ENCODE measurements at places on chromosomes 7 and 10.

GRCh38 chr10:45227456-45227855 lies 88.0 kb downstream of the OR13A1 start:
- DNase-seq, result no peak

GRCh38 chr7:120988591-120989256 lies at the start of gene CPED1:
CPED1 (plus strand) TSS chr7:120988711; CDS start chr7:120989622, 911 bp downstream.
- DNase-seq, result peak; percentile 74

- DNase-seq, result no peak
Measured at GRCh38 chr7:104414216-104414615, 85.8 kb downstream of the LHFPL3 start.

- DNase-seq, result no peak
Measured at GRCh38 chr10:98020254-98020653, 10.2 kb downstream of the CRTAC1 start.

DNA sequence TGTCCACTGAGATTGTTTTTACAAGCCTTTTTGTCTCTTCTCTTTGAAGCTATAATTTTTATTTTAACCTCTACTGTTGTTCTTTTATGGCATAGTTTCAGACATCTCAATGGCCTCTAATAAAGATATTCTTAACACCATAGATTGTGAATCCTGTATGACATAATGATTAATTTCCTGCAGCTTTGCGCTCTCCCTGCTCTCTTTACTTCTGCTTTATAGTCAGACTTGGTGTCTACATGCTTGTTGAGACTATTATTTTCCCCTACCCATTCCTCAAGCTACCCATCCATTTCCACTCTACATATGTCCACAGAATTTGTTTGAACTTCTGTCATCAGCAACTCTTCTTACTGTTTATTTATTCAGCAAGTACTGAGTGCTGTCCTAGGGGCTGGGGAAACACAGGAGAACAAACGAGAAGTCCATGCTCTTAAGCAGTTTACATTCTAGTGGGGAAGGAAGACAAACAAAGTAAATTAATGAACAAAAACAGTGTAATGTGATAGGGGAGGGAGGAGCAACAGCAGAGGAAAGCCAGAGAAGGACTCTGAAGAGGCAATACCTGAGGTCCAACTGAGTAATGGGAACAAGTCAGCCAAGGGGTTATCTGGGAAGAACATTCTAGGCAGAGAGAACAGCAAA lies 110.1 kb downstream of the CDK14 start:
- DNase-seq, result no peak

GRCh38 chr10:131930150-131930549 lies 29.3 kb downstream of the PPP2R2D start:
- DNase-seq, result no peak

DNA sequence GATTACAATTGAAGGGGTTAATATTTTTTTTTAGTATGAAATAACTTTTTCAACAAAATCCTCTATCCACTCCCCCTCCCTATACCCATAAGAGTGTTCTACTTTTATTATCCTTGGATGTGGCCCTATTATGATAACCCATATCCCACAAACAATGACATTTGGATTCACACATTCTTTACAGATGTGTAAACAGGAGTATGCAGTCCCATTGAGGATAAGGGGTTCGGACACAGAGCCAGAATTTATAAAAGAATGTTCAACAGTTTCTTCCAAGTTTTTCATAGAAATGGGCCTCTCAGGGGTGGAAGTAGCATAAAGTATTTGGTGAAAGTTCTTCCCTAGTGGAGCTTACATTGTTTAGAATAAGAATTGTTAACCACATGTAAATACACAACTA lies 16.1 kb upstream of the PCLO start:
- no peak for DNase-seq

DNA sequence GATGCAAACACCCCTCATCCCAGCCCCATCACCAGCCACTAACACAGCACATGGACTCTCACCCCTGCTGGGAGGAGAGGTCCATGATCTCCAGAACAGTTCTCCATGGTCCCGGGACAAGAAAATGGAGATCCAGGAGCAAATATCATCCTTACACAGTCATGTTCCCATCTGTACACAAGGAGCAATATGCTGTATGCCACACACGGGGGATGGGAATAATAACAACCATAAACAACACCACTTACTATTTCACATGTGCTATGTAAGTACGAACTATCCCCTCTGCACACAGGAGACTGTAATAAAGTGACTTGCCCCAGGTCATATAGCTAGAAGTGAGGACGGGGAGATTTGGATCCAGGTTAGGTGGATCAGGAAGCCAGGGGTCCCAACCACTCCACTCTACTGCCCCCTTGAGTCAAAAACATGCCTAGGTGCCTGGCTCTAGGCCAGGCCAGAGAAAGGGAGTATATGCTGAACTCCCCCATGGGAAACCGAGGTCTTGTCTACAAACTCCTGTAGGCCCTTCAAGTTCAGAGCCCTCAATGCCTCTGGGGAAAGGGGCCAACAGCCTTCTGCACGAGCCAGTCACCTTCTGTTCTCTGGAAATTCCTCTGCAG lies 34.1 kb downstream of the LRRC20 start:
- DNase-seq, result no peak

- no peak for DNase-seq
Measured at GRCh38 chr10:80487791-80488538, 33.9 kb downstream of the TSPAN14 start.

DNA sequence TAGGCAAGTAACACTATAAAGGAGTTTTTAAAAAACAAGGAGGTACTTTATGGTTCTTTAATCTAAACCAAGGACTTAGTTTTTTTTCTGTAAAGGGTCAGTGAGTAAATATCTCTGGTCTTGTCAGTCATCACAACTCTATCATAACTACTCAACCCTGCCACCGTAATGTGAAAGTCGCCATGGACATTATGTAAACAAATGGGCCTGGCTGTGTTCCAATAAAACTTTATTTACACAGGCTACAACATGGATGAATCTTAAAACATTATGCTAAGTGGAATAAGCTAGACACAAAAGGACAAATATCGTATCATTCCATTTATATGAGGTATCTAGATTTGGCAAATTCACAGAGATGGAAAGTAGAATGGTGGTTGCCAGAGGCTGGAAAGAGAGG lies 60.8 kb upstream of the SP4 start:
- no peak for DNase-seq

- no peak for DNase-seq
Measured at GRCh38 chr7:4765776-4766490, 9.5 kb upstream of the AP5Z1 start.

DNA sequence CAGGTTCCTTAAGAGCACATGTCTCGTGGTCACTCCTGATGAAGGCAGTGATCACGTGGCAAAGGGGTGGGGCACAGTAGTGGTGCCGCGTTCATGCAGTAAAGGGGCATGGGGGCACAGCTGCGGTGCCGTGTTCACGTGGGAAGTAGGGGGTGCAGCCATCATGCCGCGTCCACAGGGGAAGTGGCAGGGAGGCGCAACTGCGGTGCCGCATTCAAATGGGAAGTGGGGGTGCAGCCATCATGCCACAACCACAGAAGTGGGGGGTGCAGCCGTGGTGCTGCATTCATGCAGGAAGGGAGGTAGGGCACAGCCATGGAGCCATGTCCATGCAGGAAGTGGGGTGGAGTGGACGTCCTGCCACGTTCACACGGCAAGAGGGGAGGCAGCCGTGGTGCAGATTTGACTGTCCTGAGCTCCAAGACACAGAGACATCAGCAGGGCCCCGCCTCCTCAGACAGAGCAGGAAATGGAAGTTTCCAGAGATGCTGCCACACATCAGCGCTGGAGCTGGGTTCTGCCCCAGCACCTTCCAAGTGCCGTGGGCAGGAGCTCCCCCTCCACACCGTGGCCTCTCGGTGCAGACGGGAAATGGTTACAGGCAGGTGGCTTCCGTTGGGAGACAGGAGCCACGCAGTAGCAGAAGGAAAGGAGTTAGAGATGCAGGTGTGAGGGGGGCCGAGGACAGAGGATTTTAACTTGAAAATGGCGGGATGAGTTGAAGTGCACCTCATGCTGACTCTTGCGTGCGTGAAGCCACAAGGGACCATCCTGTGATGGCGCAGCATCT lies 95.0 kb upstream of the DDC start:
- DNase-seq, result peak; percentile 20

DNA sequence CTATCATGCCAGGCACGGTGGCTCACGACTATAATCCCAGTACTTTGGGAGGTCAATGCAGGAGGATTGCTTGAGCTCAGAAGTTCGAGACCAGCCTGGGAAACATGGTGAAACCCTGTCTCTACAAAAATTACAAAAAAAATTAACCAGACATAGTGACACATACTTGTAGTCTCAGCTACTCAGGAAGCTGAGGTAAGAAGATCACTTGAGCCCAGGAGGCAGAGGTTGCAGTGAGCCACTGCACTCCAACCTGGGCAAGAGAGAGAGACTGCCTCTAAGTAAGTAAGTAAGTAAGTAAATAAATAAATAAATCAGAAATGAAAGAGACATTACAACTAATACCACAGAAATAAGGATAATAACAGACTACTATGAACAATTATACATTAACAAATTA lies 36.2 kb downstream of the PDLIM1 start:
- DNase-seq, result no peak

GRCh38 chr10:126216632-126216961 lies 171.7 kb downstream of the ADAM12 start:
- no peak for DNase-seq

DNA sequence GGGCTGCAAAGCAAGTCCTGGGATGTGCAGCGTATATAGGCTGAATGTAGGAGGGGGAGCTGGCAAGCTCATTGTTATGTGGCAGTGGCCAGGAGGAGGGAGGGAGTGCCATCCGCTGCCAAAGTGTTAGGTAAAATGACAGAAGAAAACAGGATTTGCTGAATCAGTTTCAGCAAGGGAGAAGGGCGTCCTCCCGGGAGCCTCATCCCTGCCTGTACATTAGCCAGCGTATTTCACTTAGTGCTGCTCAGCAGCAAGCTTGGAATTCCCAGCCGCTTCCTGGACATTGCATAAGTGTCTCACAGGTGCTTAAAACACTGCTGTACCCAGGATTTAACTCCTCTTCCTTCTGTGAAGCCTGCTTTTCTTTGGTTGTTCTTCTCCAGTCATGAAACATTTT lies 2.5 kb downstream of the NIPSNAP2 start:
- DNase-seq, result no peak

DNA sequence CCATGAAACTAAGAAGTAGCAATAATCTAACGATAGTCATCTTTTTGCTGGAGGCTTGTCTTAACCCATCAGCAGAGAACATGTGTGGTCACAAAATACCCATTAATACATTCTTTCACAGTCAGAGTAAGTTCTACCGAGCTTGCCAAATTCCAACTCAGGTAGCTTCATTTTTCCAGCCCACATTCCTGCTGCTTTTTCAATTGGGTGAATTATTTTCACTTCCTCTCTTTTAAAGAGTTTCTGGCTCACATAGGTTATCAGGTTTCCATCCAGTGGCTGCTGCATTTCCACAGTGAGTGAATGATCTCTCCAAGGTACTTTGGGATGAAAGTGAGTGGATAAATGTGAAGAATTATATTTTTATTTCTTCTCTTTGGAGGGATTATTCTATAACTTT lies 233.1 kb downstream of the SEMA3E start:
- DNase-seq, result no peak

DNA sequence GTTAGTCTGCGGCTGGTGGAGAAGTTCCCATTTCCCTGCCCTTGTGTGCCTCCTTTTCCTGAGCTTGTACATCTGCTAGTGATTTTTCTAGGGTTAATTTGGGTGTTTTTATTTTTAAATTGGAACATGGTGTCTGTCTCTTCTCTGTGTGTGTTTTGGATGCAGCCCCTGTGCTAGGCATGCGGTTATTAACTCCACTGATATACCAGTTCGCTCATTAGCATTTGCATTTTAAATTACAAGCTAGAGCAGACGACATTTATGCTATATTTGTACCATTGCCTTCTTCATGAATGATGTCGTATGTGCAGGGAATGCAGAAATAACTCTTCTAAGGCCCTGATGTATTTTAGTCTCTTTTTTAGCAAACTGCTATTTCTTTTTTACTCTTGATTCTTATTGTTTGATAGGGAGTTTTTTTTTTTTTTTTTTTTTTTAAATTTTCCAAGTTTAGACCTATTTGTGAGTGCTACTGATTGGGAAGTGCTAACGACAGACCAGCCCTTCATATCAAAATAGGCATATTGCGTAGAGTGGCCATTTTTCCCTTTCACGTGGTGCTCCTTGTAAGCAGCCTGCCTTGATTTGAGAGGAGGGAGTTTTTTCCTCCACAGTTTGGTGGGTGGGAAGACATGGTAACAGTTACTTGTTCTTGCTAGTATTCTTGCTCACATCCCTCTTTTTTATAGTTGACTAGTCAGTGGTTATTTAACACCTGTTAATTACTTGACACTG lies 89.6 kb downstream of the LRRC4 start:
- DNase-seq, result no peak

DNA sequence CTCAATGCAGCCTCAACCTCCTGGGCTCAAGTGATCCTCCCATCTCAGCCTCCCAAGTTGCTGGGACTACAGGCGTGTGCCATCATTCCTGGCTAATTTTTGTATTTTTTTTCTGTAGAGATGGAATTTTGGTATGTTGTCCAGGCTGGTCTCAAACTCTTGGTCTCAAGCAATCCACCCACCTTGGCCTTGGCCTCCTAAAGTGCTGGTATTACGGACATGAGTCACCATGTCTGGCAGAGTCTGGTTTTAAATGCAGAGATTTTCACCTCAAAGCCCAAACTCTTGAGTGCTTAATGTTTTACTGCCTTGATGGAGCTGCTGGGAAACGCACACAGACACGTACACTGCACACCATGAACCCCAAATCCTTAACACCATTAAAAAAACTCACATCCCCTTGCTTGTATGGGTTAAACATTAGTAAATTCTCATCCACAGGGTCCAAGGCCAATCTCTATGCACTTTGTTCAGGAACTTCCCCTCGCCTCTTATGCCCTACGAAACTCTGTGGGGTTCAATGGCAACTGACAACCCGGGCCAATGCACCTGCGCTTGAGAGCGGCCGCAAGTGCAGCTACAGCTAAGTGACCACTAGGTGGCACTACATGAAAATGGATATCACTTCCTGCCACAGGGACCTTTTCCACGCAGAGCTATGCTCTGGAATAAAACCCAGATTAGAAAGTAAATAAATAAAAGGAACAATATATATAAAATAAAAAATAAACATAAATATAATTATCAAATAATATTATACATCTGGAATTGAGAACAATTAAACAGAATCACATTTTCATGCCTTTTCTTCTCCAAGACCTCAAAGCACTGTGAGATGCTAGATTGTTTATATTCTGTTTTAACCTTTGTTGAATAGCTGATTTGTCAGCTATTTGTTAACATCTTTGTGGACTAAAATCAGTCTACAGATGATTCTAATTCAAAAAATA lies 66.9 kb upstream of the AFAP1L2 start:
- peak; percentile 70 for DNase-seq

DNA sequence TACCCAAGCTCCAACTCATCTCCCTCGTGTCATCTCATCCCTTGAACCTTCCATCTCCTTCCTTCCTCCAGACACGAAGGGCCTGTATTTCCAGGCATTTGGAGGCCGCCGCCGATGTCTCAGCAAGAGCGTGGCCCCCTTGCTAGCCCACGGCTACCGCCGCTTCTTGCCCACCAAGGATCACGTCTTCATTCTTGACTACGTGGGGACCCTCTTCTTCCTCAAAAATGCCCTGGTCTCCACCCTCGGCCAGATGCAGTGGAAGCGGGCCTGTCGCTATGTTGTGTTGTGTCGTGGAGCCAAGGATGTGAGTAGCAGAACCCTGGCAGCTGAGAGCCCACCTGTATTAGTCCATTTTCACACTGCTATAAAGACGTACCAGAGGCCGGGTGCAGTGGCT lies 5.5 kb downstream of the FBXO24 start:
- no peak for DNase-seq

Data from uterus (tissue), 4 donors.